ENCODE measurements at places on chromosomes 16 and 17.

- DNase-seq = no peak
Observed at GRCh38 chr17:43019418-43019817, 2.8 kb downstream of the VAT1 start.

GRCh38 chr17:14359163-14360020 lies 58.5 kb downstream of the HS3ST3B1 start:
- DNase-seq = no peak

DNA sequence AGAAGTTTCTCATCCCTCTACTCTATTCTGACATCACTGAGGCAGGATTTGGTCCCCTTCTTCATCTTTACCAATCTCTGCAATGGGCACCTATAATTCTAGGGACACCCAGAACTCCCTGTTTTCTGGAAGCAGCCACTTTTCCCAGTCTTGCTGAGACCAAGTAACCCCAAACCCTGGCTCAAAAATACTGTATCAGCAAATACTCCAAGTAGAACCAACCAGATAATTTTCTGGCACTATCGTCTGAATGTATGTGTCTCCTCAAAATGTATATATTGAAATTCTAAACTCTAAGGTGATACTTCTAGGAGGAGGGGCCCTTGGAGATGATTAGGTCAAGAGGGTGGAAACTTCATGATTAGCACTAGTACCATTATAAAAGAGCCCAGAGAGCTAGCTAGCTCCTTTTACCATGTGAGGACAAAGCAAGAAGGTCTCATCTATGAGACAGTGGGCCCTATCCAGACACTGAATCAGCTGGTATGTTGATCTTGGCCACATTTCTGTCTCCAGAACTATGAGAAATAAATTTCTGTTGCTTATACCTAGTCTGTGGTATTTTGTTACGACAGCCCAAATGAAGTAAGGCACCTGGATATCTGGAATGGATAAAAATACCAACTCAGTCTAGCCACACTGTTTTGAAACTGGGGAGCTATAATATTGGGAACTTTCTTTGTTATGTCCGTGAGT lies 464.4 kb downstream of the CDH11 start:
- no peak for DNase-seq

- no peak for DNase-seq
Observed at GRCh38 chr17:78384479-78385175, 6.2 kb downstream of the PGS1 start.

- no peak for DNase-seq
Observed at GRCh38 chr16:1265826-1266225, 10.0 kb downstream of the TPSD1 start.
